ENCODE measurements at places on chromosomes 6 and 20.

DNA sequence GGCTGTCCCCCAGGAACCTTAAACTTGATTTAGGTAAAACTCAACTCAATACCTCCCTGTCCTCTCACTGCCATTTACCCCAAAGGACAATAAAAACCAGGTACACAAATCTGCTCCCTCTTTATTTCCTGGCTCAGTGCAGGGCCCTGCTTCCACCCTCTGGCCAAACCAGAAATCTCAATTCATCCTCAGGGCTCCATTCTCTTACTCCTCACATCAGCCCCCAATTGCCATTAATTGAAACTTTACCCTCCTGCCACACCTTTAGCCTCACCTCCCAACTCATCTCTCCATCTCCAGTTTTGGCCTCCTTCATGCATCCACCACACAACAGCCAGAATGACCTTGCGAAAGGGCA is 10.5 kb downstream of the ZBTB2 start:
- DNase-seq, result no peak

DNA sequence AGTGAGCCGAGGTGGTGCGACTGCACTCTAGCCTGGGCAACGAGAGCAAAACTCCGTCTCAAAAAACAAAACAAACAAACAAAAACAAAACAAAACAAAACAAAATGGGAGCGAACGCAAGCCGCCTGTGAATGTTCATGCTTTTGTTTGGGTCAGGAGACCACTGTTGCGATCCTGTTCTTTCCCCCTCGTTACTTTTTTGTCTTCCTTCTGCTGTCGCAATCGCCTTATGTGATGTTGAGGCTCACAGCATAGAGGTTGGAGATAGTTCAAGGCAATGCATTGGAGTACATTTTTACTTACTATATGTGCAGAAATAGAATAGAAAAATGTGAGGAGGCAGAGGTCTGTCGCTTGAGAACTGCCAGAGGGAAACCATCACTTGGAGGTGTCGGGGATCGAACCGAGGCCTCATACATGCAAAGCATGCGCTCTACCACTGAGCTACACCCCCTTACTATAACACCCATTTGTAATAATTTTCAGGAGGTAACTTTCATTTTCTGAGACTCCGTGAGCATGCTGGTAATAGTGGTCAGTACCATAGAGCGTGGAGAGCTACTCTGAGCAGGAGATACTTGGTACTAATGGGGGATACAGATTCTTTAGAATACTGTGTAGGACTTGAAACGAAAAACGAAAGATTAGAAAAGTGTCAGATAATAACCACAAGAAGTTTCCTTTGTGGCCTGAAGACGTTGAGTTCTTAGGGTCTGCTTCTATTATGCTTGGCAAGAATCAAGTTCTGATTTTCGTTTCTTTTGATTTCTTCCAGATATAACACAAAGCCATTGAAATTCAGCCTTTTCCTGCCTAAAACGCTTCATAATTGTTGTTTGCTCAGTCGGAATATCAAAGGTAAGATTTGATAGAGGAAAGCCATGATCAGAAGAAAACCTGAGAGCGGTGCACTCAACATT is 121.1 kb downstream of the TRIM27 start:
- DNase-seq, result no peak

GRCh38 chr20:8393381-8393780 is 261.3 kb downstream of the PLCB1 start:
- no peak for DNase-seq

- DNase-seq, result no peak
Measured at GRCh38 chr6:1403851-1404712, 14.7 kb downstream of the FOXF2 start.

DNA sequence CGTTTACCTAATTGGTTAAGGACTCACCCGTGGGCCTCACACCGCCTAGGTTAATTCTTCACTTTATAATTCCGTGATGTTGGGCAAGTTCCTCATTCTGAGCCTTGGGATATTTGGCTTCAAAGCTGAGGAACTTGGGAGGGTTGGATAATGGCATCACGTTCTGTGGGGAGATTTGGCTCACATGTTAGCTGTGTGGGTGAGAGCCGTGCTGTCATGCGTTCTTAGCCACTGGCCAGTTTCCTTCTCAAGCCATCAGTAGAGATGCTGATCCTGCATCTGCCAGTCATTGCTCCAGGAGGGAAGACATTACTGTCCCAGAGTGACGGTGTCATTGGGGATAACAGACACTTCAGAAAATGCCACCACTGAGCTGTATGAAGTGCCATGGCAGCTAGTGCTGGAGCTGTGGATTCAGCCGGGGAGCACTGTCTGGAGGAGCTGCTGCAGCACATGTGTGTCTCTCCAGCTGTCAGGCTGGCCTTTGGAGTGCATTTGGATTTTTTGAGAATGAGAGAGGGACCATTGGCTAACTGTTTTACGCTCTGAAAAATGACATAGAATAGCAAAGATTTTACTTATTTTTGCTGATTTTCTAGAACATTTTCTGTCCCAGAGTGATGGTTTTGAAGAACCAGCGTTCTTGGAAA is 16.5 kb downstream of the IGF2R start:
- no peak for DNase-seq

- DNase-seq, result no peak
Measured at GRCh38 chr6:127954082-127954481, 53.2 kb upstream of the THEMIS start.

GRCh38 chr20:14005996-14006395 is 10.7 kb downstream of the MACROD2 start:
- no peak for DNase-seq

DNA sequence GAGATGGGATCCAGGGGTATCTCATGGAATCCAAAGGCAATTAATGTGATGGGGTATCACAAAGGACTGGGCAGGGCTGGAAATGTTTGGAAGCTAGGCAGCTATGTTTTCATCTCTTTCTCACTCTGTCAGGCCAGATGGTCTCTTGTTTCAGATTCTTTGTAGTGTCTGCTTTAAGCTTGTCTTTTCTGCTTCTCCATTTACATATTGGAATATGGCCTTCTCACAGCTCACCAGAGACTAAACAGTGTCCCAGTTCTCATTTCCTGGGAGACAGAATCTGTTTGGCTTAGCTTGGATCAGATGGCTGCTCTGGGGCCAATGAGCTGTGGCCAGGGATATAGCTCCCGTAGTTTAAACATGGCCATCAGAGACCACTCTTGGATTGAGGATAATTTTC is 78.9 kb downstream of the SLC35F1 start:
- DNase-seq, result no peak

DNA sequence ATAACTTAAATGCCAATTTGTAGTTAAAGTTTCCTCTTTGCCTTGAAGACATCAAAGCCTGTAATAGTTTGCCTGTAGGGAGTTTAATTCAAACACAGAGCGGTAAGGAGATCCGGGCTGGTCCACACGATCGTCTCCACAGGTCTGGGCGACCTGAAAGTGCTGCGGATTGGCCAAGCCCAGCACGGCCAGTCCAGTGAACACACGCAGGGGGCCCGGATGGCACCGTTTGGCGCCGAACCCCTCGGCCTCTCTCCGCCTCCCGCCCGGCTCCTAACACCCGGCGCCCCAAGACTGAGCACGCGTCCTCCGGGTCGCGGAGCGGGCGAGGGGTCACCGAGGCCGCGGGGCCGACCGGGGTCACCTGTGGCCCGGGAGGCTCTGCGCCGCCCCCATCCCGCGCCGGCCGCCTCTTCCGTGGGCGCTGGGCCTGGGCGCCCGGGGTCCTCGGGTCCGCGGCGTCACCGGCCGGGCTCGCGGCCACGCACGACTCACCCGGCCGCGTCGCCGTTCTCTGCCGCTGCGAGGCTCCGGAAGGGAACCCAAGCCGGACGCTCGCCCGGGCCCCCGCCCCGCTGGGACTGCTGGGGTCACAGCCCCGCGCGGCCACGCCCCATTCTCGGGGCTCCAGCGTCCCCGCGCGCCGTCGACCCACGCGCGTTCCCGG is 481 bp downstream of the SERPINB6 start:
- peak; percentile 16 for DNase-seq

GRCh38 chr20:60845146-60845545 is 406.9 kb upstream of the CDH4 start:
- DNase-seq, result no peak

DNA sequence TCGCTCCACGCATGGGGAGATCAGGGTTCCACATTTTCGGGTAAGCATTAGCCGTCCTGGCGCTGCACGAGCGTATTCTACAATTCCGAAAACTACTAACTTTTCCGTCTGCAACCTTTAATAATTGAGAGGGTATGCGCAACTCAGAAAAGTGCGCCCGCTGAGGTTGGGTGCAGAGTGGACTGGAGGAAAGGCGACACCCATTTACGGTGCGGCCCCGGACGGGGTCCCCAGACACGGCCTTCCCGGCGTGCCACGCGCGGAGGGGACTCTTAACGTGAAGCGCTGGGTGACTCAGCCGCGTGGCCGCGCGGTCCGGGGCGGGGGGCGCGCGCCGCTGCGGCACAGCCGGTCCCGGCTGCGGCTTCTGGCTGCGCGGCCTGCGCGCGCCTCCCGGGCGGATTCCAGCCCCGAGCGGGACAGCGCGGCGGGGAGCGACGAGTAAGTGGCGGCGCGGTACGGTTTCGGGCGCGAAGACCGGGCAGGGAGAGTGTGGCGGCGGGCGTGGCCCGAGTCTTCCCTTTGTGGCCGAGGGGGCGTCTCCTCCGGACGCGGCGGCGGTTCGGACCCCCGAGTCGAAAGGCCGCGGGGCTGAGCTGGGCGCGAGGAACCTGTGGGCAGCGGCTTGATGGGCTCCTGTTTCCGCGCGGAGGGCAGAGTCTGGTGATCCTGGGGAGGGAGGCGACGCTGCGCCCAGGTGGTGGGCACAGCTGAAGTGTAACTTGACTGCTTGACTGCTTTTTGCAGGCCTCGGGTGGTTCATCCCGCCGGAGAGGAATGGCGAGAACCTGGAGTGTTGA is at the start of the genes KCTD20 and PXT1:
KCTD20 (plus strand) TSS at position 330 of the 800 bp plus-strand sequence. CDS start 27,098 bp downstream, outside the sequence.
PXT1 (minus strand) TSS at position 184 of the 800 bp plus-strand sequence. CDS start 16,772 bp downstream, outside the sequence.
- peak; percentile 61 for DNase-seq

DNA sequence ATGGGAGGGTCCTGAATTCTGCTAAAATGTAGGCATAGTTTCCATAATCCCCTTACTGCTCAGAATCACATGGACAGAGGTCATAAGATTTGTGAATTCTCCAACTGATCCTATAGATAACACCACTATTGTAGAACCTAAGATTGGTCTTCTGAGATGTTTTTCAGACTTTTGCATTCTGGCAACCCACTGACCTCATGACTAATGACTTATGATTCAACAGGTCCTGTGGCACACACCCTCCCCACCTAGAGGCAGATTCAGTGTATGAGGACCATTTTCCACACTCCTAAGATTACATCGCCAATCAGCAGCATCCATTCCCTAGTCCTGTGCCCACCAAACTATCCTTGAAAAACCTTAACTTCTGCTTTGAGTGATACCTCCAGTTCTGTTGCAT is 207.2 kb downstream of the BTBD9 start:
- DNase-seq, result no peak

DNA sequence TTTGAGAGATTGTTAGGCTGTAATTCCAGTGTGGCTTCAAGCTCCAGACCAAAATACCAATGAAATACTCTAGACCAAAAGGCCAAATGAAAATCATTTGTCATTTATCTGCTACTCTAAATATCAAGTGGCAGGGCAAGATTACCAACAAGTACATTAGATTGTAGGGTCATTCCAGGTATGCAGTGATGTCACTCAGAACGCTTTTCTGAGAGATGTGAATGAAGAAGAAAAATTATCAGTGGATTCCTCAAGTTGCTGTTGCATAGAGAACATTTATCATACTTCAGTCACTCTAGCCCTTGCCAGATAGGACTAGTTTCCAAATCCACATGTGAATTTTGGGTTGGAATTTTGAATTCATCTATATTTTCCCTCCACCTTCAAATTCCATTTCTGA is 65.0 kb downstream of the ZFAND3 start:
- no peak for DNase-seq
